ENCODE measurements at places on chromosomes 1 and 21. TPM values are rescaled to one million over a fixed set of nuclear protein-coding genes. Genes with fewer than 3 reads are reported as not detected.

DNA sequence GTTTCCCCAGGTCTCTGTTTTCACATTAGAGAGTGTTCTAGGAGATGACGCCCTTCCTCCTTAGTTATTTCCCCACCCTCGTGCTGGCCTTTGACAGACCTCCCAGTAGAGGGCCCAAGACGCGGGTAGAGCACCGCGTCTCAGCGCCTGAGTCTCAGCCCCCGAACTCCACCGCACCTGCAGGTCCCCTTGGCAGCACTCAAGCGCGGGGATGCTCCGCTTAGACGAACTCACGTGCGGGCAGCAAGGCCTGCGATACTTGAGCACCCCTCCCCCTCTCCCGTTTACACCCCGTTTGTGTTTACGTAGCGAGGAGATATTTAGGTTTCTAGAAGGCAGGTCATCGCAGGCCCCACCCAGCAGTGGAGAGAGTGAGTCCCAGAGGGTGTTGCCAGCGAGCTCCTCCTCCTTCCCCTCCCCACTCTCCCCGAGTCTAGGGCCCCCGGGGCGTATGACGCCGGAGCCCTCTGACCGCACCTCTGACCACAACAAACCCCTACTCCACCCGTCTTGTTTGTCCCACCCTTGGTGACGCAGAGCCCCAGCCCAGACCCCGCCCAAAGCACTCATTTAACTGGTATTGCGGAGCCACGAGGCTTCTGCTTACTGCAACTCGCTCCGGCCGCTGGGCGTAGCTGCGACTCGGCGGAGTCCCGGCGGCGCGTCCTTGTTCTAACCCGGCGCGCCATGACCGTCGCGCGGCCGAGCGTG lies at the start of gene CD55:
Gene CD55, plus strand, starts transcription at position 600 of the 711 bp plus-strand sequence. Its CDS starts 88 bp downstream, at position 688.
- DNase-seq: peak; percentile 95
- H3K27ac ChIP-seq: peak within 1 kb of the TSS; percentile 69
- H3K4me3 ChIP-seq: peak within 1 kb of the TSS; percentile 56
- H3K4me1 ChIP-seq: no peaks in the 10 kb centered on the region
- H3K27me3 ChIP-seq: peaks cover 6% of the 10 kb centered on the region
- no peaks in the 10 kb centered on the region for H3K36me3 ChIP-seq

DNA sequence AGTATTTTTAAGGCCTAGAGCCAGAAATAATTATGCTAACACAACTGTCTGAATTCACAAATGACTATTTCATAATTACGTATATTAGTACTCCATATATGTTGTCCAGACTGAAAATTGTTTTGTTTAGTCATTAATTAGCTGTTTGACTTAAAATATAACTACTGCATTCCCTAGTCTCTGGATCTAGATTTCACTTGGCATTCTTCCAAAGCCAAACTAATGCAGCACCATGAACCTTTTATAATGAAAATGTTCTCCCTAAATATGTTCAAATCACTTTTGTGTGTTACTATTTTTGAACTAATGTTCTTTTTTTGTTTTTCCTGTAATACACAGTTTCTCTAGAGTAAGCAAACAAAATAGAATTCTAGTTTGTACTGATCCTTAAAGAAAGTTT lies 46.1 kb downstream of the CAMTA1 start:
- peaks cover 3% of the 10 kb centered on the region for H3K36me3 ChIP-seq
- no peak overlapping the region for H3K4me3 ChIP-seq
- DNase-seq: no peak
- H3K27ac ChIP-seq: no peak overlapping the region

GRCh38 chr1:23757812-23758211 lies 14.5 kb downstream of the ELOA start:
- no peak overlapping the region for H3K4me3 ChIP-seq
- H3K27me3 ChIP-seq: no peaks in the 10 kb centered on the region
- H3K36me3 ChIP-seq: peaks cover 90% of the 10 kb centered on the region
- no peaks in the 10 kb centered on the region for H3K4me1 ChIP-seq
- no peak for DNase-seq
- no peak overlapping the region for H3K27ac ChIP-seq

GRCh38 chr1:149936992-149937705 lies 470 bp upstream of the MTMR11 start:
- peak overlapping the region; percentile 16 for H3K4me3 ChIP-seq
- H3K36me3 ChIP-seq: no peaks in the 10 kb centered on the region
- H3K4me1 ChIP-seq: peaks cover 31% of the 10 kb centered on the region
- no peak for DNase-seq
- no peak overlapping the region for H3K27ac ChIP-seq

DNA sequence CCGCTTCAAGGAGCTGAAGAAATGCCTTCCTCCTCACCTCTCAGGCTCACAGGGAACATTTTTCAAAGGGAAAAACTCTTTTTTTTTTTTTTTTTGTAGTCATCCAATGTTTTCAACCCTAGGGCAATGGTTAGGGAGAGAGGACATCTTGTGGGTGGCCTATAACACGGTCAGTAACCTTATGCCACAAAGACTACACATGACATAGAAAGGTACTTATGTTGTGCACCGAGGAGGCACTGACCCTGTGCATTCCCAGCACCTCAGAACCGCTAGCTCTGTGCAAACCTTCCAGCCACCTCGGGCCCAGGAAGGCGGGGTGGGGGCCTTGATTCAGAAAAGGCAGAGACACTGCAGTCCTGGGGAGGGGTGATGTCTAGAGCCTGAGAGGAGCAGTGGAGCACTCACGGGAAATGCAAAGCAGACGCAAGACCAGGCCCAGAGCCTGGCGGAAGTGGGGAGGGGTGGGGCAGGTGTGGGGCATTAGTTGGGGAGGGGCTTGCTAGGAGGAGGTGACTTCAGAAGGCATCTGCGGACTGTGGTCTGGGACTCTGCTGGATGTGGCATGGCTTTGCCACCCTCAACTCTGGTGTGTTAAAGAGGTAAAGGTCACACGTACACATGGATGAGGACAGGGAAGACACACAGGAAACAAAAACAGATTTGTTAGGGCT lies 68.6 kb downstream of the MDM4 start:
- H3K4me3 ChIP-seq: no peak overlapping the region
- peak overlapping the region; percentile 19 for H3K27ac ChIP-seq
- peaks cover 41% of the 10 kb centered on the region for H3K36me3 ChIP-seq
- no peak for DNase-seq
- peaks cover 17% of the 10 kb centered on the region for H3K4me1 ChIP-seq

DNA sequence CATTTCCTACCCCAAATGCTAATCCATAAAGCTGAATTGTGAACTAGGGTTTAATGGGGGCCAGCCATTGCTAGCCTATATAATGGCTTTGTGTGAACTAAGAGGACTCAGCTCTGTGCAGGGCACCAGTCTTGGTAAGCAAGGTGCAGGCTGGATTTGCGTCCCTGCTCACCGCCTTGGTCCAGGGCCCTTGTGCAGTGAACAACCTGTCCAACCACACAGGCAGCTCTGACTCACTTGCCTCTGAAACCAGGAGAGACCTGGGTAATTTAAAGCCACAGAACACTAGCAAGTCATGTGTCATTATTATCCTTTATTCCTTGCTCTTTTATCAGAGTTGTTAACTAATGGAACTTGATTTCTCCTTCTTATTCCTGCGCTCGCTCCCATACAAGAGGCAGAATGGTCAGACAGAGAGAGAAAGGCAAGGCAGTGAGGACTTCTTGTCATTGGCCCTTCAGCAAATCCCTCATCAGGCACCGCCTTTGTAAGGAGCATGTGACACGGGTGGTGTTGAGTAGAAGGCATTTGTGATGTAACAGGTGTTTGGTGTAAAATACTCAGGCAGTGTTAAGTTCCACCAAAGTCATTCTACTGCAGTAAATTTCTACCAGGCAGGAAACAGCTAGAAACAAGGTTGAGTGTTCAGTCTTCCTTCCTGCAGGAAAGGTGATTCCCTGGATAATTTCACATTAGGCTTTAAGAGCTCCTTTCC lies 67.3 kb upstream of the OLIG2 start:
- H3K27ac ChIP-seq: no peak overlapping the region
- no peaks in the 10 kb centered on the region for H3K36me3 ChIP-seq
- no peaks in the 10 kb centered on the region for H3K4me1 ChIP-seq
- peaks cover 54% of the 10 kb centered on the region for H3K27me3 ChIP-seq
- no peak overlapping the region for H3K4me3 ChIP-seq

DNA sequence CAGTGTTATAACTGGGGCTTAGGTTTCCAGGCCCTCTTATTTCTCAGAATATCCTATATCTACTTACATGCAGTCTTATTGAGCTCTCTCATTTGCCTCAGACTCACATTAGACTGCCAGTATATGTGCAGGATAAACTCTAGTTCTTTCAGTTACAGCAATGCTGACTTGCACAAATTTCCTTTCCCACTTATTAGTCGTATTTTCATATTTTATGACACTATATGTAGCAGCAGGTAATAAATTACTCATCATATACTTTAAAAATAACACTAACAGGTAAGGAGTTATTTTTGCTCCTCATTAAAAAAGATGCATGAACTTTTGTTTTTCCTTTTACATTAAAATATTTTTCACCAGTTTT lies 65.7 kb downstream of the GADD45A start:
- H3K36me3 ChIP-seq: no peaks in the 10 kb centered on the region
- no peak overlapping the region for H3K4me3 ChIP-seq
- no peak for DNase-seq
- H3K27me3 ChIP-seq: no peaks in the 10 kb centered on the region
- H3K27ac ChIP-seq: no peak overlapping the region
- no peaks in the 10 kb centered on the region for H3K4me1 ChIP-seq

DNA sequence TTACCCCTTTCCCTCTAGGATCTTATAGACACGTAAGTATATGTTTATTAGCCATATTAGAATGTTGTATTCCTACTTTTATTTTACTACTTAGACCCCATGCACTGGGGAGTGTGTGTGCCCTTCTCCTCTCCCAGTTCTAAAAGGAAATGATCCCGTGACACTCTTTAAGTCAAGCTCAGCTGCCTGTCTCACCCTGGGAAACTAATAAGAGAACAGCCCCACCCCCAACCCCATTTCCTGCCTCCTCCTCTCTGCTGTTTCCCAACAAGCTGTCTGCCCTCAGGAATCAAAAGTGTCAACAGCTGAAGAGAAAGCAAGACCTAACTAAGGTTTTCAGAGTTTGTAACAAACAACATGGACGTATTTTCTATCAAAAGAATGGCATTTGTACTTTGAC lies 92.6 kb upstream of the VAV3 start:
- no peak for DNase-seq
- H3K27me3 ChIP-seq: no peaks in the 10 kb centered on the region
- H3K36me3 ChIP-seq: no peaks in the 10 kb centered on the region
- no peaks in the 10 kb centered on the region for H3K4me1 ChIP-seq
- no peak overlapping the region for H3K4me3 ChIP-seq

DNA sequence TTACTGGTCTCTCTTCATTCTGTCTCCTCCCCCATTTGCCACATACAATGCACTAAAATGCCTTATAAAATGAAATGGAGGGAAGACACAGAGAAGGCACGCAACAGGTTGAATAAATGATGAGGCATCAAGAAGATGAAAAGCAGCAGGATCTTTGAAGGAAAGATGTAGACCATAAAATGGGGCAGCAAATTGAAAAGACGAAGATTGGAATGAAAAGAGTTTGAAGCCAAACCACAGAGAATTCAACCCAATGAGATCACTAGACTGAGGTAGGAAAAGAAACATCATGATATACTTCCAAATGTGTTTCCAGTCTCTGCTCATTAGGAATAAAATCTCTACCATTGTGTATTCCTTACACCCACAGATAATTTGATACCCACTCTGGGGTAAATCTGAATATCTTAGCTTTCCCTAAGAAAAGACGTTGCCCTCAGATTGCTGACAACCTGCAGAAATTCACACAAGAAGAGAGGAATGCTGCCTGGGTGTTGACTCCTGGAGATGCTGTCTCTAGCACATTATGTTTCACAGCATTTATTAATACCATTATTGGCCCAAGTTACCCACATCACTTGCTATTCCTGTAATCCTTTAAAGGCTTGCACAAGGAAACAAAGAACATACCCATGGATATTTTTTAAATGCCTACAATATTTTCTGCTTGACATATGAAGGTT lies 230.9 kb downstream of the LTN1 start:
- H3K4me3 ChIP-seq: no peak overlapping the region
- no peaks in the 10 kb centered on the region for H3K4me1 ChIP-seq
- H3K36me3 ChIP-seq: no peaks in the 10 kb centered on the region
- DNase-seq: no peak

GRCh38 chr1:66982561-66983260 lies 57.9 kb downstream of the MIER1 start:
- no peak overlapping the region for H3K4me3 ChIP-seq
- no peaks in the 10 kb centered on the region for H3K4me1 ChIP-seq
- H3K36me3 ChIP-seq: peaks cover 4% of the 10 kb centered on the region
- no peak for DNase-seq
- no peaks in the 10 kb centered on the region for H3K27me3 ChIP-seq

GRCh38 chr21:45207839-45208626 lies 79.7 kb downstream of the POFUT2 start:
- no peak for DNase-seq
- H3K4me3 ChIP-seq: no peak overlapping the region
- no peak overlapping the region for H3K27ac ChIP-seq
- H3K27me3 ChIP-seq: no peaks in the 10 kb centered on the region
- H3K36me3 ChIP-seq: peaks cover 7% of the 10 kb centered on the region

GRCh38 chr1:43277116-43277876 lies 7.5 kb downstream of the TMEM125 start:
- H3K27ac ChIP-seq: no peak overlapping the region
- DNase-seq: no peak
- no peaks in the 10 kb centered on the region for H3K36me3 ChIP-seq
- no peaks in the 10 kb centered on the region for H3K4me1 ChIP-seq
- no peaks in the 10 kb centered on the region for H3K27me3 ChIP-seq

DNA sequence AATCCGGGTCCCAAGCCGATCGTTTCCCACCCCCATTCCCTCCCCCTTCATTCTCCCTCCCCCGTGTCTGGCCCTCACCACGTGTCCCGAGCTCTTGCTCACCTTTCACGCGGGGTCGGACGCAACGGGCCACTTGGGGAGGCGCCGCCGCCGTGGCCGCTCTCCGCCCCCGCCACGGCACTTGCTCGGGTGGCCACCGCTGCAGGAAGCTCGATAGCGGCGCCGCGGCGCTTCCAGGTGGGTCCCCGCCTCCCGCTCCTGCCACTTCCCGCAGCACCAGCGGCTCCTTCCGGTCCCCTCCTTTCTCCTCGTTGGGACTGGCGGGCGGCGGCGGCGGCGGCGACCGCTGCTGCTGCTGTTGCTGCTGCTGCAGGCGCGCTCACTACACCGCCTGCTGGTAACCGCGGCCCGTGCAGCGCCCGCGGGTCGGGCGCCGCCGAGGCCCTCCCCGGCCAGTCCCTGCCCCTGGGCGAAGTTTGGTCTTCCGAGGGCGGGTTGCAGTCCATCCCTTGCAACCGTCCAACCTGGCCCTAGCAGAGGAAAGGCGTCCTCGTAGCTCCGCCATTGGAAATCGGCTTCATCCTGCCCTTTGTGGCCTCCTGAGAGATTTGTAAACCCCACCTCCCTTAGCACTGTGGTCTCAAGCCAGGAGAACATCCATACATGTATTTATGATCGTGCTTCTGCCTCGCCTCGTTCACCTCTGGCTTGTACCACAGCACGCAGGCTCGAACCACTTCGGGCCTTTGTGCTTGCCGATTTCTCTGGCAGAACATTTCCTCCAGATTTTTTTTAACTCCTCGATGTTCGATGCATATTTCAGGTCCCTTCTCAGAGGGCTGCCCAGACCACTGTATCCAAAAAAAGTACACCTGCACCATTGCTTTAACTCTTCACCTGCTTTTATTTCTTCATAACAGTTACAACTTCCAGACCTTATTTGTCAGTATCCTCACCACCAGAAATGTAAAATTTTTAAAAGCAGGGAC lies 996 bp upstream of the ZZZ3 start:
- no peaks in the 10 kb centered on the region for H3K27me3 ChIP-seq
- H3K4me1 ChIP-seq: peaks cover 8% of the 10 kb centered on the region
- DNase-seq: peak; percentile 87
- H3K36me3 ChIP-seq: no peaks in the 10 kb centered on the region
- peak overlapping the region; percentile 100 for H3K27ac ChIP-seq

NMNAT2 gene
- total RNA-seq: 0.28 TPM

RPTN gene
- total RNA-seq: 0.09 TPM

CNTN2 gene
- total RNA-seq: 0.28 TPM

CGN gene
- total RNA-seq: 0.90 TPM

MAP3K21 gene
- total RNA-seq: 0.94 TPM
